ENCODE measurements at places on chromosomes 16 and 17.

DNA sequence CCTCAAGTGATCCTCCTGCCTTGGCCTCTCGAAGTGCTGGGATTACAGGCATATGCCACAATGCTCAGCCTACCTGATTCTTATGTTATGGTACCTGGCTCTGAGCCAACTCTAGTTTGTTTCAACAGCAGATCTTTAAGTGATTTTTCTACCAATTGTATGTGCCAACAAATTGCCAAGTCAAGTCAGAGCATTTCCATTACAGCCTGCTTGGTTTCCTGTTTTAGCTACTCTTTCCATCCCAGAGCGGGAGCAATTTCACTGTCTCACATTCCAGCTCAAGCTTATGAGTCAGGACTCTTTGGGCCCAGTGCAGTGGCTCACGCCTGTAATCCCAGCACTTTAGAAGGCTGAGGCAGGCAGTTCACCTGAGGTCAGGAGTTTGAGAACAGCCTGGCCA, 30.8 kb upstream of the RBBP6 start:
- DNase-seq = no peak

DNA sequence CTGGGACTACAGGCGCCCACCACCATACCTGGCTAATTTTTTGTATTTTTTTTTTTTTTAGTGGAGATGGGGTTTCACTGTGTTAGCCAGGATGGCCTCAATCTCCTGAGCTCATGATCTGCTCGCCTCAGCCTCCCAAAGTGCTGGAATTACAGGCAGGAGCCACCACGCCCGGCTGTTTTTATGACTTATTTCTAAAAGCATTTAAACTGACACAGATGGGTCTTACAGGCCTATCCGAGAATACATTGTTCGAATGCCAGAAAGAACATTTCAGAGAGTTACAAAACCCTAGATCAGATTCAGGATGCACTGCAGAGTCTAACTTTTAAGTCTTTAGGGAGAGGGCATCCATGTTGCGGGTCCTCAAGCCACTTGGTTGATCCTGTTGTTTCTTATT, 234.7 kb upstream of the MAF start:
- DNase-seq = no peak

GRCh38 chr16:64704386-64704785, 417.5 kb downstream of the CDH11 start:
- no peak for DNase-seq

- DNase-seq = no peak
Observed at GRCh38 chr17:79039886-79040285, 15.9 kb downstream of the C1QTNF1 start.

- no peak for DNase-seq
Observed at GRCh38 chr16:24372824-24373223, 116.7 kb downstream of the CACNG3 start.

DNA sequence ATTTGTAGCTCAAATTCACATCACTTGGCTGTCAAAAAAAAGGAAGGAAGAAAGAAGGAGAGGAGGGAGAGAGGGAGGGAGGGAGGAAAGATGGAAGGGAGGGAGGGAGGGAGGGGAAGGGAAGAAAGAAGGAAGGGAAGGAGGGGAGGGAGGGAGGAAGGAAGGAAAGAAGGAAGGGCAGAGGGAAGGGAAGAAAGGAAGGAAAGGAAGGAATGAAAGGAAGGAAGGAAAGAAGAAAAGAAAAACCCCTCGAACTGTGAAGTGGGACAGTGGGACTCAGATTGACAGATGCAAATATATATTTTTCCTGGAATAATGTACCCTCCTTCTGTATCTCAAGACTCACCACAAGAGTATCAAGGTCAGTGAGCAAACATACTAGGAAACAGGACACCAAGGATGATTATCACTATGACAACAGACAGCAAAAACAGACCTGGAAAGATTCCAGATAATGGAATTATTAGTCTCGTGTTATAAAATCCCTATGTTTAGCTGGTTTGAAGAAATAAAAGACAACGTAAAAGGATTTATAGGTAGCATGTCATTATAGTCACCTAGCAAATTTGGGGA, 24.2 kb upstream of the ABCA3 start:
- DNase-seq = no peak

DNA sequence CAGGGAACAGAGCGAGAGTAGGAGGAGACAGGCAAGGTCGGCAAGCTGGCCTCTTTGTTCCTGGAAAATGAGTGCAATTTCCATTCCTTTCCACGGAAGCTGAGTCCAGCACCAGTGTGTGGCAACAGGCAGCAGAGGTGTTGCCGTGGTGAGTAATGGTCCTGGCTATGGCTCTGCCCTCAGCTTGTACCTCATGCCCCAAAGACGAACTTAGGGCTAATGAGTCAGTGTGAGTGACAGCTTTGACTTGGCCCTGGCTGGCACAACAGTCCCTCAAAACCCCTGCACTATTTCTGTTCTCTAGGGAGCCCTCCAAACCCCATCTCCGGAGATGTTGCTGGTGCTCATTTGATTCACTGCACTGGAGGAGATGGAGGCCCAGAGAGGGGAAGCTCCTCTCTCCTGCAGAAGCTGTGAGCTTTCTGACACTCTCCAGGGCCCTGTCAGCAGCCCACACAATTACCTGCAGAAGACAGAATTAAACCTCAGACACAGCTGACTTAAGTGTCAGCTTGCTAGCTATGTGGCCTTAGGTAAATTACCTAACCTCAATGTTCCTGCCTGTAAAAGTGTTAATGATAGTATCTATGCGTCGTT, 129.9 kb downstream of the TMEM132E start:
- DNase-seq = no peak

GRCh38 chr16:48507391-48507790, 102.6 kb downstream of the N4BP1 start:
- DNase-seq = no peak

DNA sequence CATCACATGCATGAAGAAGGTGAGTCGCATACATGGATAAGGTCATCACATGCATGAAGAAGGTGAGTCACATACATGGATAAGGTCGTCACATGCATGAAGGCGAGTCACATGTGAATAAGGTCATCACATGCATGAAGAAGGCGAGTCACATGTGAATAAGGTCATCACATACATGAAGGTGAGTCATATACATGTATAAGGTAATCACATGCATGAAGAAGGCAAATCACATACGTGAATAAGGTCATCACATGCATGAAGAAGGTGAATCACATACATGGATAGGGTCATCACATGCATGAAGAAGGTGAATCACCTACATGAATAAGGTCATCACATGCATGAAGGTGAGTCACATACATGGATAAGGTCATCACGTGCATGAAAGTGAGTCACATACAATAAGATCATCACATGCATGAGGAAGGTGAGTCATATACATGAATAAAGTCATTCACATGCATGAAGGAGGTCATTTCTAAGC, 105.1 kb upstream of the SDK2 start:
- no peak for DNase-seq

DNA sequence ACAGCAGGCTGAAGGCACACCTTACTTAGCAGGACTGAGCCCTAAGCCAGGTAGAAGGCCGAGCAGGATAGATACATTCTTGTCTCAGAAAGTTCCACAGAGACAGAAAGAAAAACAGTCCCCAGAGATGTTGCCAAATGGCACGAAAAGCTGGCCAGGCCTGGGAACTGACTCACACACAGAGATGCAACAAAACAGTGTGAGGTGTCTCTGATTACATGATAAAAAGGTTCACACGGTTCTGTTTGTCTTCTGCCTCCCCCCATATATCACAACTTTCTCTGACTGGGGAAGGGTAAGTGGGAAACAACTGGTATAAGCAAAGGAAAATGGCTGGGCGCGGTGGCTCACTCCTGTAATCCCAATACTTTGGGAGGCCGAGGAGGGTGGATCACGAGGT, 1.7 kb downstream of the WBP2 start:
- no peak for DNase-seq

DNA sequence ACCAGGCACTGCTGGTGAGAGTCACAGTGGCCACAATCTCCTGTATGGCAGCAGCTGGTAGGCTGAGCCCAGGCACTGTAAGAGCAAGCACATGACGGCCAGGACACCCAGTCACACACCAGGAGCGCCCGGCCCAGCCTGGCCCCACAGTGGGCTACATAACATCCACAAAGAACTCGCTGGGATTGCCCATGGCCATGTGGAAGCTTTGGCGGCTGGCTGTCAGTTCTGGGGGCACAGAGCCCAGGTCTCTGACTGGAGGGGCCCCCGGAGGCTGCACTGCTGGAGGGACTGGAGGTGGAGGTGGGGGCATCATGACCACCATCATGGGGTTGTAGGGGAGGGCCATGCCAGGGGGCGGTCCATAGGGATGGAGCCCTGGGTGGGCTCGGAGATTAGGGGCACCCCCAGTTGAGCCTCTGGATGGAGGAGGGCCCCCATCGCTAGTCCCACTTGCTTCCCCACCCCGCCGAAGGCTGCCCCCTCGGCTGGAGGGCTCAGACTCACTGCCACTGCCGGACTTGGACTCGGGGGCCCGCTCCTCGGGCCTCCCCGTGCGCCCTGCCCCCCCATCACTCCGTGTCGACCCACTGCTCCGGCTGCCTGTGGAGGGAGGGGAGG, 6.1 kb downstream of the ACADVL start:
- no peak for DNase-seq

DNA sequence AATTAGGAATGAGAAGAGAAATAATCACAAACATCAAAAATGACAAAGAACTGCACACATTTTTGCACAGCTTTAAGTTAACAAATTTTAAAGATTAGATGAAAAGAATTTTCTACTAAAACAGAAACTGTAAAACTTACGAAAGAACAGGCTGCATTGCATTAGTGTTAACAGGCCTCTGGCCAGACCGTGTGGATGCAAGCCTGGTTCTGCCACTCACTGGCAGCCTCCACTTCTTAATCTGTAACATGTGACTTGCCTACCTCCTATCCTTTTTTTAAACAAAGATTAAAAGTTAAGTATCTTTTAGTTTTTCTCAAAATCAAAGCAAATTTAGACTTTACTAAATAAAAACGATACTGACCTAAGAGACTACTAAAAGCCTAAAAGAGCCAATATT, 37.5 kb downstream of the CREBBP start:
- DNase-seq = no peak

GRCh38 chr16:17543073-17543472, 72.3 kb upstream of the XYLT1 start:
- DNase-seq = no peak

DNA sequence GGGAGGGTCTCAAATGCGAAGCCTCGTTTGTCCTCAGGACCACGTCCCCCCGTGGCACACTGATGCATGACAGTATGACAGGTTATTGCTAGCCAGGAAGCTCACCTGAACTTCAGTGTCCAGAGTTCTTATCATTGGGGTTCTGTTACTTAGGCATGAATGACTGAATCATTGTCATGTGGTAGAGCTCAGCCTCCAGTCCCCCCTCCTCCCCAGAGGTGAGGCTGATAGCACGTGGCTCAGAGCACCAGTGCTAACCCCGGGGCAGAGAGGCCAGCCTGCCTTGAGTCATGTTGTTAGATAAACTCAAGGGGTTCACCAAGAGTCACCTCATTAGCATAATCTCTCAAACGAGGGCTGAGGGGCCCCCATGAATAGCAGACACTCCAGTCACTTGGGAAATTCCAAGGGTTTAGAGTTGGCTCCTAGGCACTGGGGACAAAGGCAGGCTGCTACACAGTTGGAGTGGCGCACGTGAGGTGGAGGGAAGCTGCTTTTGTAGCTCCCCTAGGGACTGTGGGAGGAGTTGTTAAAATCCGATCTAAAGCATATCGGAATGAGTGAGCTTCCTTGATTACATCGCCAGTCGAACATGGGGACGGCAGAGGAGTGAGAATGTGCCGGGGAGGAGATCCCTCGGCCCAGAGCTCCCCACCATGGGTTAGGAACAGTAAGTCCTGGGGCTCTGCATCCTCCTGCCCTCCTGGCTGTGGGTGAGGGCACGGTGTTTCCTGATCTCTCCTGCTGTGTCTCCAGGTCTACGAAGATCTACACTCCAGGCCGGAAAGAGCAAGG, 18.2 kb downstream of the DHX38 start:
- no peak for DNase-seq

- DNase-seq = no peak
Observed at GRCh38 chr17:7294614-7295153, at the start of gene YBX2. TSS of gene YBX2 (minus strand) at chr17:7294639. CDS start at chr17:7294500, 139 bp downstream.

- no peak for DNase-seq
Observed at GRCh38 chr16:78962457-78962929, 638.0 kb downstream of the MAF start.

DNA sequence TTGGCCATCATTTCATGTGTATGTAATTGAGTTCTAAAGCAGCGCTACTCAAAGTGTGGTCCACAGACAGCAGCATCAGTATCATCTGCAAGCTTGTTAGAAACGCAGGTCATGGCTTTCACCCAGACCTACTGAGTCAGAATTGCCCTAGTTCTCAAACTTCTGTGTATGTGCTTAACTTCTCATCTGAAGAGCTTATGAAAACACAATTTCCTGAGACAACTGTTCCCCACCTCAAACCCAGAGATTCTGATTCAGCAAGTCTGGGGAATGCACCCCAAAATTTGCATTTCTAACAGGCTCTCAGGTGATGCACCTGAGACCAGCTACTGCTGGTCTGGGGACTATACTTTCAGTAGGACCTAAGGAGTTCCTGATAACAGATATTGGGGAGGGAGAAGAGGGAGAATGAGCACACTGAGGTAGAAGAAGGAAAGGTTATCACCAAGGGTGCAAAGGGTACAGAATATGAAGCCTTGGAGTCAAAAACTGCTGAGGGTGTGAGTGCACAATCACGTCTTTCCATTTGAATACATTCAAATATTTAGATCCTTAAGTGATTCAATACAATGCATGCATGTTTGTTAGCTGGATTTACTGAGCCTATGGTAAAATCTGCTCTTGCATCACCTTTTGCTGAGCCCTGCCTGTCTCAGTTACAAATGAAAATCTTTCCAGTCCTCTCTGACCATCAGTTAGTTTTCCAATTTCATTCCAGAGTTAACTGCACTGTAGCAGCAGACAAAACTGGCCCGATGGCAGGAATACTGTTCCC, 29.2 kb upstream of the SKAP1 start:
- no peak for DNase-seq

DNA sequence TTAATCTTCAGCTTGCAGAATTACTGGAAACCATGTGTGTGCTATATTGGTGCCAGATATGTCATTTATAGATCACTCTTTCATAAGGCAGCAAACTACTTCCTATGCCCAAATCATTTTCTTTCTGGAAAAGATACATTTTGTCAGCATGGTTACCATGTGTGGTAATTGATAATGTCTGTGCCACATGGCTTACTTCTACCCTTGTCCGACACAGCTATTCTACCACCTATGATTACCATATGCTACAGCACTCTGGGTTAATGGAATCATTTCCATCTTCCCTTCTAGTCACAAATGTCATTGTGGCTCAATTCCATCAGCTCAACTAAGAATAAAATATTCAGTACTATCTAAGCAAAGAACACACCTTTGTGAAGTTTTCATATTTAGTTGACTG, 8.0 kb upstream of the PPM1E start:
- DNase-seq = no peak

All from HFF-Myc (cell line).